ENCODE measurements at places on chromosomes 13 and 19.

DNA sequence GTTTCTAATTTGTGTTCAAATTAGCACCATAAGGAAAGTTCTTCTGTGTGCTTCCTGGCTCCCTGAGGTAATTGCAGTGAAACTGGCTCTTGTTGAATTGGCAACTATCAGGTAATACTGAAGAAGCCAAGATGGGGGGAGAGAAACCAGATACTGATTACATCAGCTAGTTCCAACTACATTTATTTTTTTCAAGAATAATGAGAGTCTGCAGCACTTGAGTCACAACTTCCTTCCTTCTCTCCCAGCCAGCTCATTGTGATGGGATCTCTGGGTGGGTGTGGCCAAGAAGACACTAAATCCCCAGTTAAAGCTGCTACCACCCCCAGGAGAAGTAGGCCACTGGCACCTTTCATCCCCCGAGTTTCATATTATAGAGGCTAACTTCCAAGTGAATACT, 100.7 kb upstream of the RXFP2 start:
- DNase-seq = no peak

DNA sequence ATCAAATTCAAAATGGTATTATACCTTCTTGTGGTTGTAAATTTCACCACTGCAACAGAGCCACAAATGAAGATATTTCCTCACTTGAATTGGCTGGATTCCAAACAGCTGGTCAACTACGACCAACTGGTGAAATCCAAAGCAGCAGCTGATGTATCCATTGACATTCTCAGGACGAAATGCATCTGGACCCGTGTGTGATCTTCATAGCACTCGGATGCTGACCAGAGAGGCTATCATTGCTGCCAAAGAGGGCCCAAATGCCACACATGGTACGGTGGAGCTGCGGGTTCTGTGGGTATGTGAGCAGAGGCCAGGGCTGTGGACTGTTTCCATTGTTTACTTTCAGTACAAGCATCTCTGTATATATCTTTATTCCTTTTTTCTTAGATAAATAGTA, 25.6 kb upstream of the PCCA start:
- no peak for DNase-seq

DNA sequence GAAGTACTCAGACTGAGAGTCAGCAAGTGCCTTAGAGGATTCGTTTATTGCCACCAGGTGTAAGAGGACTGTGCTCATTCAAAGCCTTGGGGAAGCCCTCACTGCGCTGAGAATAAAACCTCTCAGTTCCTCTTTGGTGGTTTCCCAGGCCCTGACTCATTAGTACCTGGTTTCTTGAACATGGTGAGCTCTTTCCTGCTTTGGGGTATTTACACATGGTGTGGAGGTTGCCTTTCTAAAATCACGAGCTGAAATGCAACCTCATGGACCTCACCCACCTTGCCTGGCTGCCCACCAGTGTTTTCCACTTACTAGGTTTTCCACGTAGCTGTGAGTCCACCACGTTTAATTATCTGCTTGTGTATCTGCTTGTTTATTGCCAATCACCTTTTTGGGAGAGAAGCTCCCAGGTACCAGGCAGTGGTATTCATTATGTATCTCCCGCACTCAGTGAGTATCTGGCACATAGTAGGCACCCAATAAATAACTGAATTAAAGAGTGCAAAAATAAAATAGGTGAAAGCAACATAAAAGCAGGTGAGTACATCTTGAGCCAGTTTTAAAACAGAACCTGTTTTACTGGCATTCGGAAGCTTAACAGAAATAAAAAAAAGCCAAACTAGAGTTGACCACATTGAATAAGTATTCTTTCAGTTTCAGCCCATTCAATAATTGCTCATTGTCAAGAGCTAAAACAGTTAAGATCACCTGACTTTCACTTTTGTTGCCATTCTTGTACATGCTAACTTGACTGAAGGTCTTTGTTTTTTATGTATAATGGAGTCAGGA, 533.0 kb downstream of the MYO16 start:
- no peak for DNase-seq

- DNase-seq = no peak
Measured at GRCh38 chr19:47467914-47468313, 3.8 kb downstream of the SLC8A2 start.

DNA sequence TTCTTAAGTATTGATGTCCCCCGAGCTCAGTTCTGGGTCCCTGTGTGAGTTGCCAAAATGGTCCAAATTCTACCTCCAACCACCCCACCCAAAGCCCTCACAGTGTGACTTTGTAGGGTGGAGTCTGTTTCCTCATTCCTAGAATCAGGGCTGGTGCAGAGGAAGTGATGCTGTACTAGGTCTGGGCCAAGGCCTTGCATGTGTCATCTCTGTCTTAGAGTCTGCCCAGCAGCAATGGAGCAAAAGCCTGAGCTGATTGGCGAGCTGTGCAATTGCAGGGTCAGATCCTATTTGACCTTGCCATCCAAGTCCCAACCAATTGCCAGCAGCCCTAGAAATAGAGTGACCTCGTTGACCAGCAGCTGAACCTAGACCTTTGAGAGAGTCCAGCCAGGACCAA, 97.0 kb upstream of the ANKRD10 start:
- no peak for DNase-seq

- DNase-seq = no peak
Measured at GRCh38 chr19:40614622-40615411, 13.6 kb downstream of the LTBP4 start.

DNA sequence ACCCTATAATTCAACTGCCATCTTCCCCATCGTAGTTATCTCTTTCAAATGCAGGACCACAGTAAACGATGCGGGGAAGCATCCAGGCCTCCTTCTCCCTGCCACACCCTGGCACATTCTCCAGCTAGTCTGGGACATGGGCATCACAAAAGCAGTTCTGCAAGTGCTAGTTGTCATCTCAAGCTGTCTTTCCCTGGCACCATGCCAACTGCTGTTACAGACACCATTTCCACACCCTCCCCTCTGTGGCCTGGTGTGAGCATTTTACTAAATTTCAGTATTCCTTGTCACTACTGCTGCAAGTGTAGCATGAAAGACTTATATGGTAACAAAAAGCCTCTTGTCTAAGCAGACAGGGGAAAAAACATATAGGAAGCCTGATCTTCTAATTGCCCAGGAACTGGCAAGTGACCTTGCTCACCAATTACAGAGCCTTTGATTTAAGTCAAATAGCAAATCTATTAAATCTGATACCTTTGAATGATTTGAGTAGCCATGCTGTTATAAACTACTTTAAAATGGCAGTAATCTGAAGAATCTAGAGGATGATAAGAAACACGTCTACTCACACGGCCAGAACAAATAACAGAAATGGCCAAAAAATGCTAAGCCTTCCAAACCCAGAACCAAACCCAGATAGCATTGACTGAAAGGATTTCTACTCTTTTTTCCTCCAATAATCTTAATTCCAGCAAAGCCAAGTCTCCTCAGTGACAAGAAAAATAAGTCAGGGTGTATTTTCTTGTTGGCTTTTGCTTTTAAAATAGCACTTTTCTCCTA, 179.0 kb downstream of the NUFIP1 start:
- no peak for DNase-seq

DNA sequence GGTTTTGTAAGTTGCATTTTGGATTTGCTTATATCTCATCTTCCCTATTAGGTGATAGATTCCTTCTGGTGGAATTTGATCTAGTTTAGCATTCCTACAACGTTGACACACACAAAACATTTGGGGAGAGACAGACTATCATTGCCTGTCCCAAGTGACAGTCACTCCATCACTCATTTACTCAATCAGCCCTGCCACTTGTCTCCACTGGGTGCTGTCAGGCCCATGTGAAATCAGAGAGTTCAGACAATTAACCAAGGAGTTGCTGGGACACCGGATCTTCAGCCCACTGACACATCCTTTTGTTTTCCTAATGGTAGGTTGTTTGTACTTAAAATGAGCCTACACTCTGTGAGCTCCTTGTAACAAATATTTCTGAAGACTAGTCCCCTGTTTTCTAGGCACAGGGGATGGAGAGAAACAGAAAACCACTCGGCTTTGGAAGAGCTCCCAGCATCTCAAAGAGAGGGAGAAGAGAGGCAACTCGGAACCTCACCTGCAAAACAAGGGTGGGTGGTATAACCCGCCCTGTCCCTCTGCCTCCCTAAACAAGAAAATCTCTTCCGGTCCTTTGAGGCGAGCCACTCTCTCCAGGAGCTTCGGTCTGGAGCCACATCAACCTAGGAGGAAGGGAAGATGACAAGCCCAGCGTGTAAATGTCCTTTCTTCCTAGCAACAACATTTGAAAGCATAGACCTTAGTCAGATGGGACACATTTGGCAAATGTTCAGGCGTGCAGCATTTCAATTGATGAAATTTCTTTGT, 440.9 kb upstream of the KLF12 start:
- DNase-seq = no peak

All from kidney glomerular epithelial cell (primary cell).